Stimulated activated CD8-positive, alpha-beta memory T cell treated with anti-CD3 and anti-CD28 coated beads, Interleukin-12 subunit alpha, Interleukin-12 subunit beta, amount 100 ng/mL, for 4 hours (primary cell): ENCODE measurements at places on chromosomes 6 and 20.

GRCh38 chr20:50062006-50062838 lies 50.7 kb downstream of the UBE2V1 start:
- no peak for DNase-seq

DNA sequence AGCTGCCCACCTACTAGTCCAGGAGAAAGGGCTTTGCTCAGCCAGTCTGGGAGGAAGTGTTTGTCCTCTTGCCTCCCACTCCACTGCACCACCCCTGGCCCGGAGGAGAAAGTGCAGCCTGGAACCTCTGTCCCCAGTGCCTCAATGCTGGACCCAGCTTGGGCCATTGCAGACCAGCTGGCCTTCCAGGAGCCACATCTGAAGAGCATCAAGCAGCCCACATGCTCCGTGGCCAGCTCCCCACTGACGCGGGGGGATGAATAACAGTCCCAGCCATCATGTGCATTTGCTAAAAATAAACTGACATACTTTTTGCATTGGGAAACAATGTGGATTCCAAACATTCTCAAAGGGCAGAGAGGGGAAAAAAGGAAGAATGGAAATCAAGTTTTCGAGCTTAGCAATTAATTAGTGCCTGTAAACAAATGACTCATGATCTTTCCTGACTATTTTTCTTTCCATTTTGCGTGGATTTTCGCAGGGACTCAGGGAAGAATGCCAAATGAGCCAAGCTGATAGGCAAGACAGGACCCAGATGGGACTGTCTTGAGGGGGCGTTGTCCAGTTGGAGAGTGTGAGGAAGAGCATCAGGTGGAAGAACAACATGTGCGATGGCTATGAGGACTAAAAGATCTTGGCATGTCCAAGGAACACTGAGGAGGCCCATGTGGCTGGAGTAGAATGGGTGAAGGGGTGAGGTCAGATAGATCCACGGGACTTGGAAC lies 34.1 kb downstream of the CEBPB start:
- no peak for DNase-seq

DNA sequence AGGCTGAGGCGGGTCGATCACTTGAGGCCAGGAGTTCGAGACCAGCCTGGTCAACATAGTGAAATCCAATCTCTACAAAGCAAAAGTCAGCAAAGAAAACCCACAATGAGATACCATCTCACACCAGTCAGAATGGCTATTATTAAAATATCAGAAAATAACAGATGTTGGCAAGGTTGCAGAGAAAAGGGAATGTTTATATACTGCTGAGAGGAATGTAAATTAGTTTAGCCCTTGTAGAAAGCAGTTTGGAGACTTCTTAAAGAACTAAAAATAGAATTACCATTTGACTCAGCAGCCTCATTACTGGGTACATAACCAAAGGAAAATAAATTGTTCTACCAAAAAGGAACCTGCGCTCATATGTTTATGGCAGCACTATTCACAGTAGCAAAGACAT lies 16.7 kb upstream of the GCM1 start:
- no peak for DNase-seq

GRCh38 chr6:43940071-43940392 lies 170.0 kb downstream of the VEGFA start:
- DNase-seq: no peak

DNA sequence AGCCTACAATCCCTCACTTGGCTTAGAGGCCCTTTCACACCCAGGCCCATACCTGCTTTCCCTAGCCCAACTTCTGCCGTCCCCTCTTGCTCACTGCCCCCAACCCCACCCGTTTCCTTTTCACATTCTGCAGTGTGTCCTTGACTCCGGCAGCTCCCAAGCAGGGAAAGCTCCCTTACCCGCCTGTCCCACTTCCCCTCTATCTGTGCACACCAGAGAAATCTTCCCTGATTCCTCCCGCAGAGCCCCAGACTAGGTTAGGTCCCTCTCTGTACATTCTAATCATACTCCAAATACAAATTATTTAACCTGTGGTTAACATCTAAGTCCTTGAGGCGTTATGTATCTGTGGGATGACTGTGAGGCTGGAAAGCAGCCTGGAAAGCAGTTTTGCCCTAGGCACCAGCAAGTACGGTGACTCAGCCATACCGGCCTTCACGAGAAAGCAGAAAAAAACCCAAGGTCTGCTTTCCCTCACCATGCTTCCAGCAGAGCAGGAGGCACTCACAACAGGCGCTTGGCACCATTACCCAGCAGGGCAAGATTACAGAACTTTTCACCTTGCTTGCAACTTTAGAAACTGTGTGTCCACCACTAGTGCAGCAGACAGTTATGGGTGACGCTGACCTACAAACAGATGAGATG lies 22.3 kb downstream of the ELOVL5 start:
- DNase-seq: no peak

DNA sequence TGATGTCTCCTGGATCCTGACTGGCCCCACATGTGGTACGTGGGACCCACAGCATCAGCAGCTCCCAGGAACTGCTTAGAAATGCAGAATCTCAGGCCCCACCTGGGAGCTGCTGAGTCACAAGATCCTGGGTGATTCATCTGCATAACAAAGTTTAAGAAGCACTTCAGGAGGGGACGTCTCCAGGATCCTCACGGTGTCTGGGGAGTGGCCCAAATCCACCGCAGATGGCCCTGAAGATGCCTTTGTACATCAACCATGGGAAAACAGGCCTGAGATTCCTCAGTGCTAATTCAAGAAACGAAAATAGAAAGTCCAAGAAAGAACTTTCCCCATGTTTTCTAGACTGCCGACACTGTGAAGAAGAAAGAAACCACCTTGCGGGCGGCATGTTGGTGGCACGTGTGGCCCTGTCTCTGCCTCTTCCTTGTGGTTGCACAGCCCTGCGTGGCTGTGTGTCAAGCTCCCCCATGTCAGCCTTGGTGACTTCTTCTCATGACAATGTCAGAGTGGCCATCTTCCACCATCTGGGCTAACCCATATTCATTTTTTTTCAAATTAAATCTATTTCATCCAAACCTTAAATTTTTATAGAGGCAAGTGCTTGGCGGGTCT lies 26.1 kb downstream of the RRBP1 start:
- DNase-seq: no peak

DNA sequence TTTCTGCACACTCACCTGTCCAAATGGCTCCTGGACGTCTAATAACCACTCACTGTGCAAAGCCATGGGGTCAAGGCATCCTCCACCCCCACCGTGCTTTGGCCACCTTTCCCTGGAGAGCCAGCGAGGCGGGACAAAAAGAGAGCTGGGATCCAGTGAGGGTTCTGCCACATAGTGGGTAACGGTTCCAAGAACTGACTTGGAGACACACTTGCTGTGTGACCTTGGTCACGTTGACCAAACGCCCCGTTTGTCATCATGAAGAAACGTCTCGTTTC lies 287.2 kb downstream of the TFAP2C start:
- DNase-seq: no peak

GRCh38 chr6:129276986-129277385 lies 394.0 kb downstream of the LAMA2 start:
- DNase-seq: no peak

GRCh38 chr6:136564180-136564579 lies 14.0 kb upstream of the MAP7 start:
- DNase-seq: no peak

GRCh38 chr6:44126320-44127149 lies 717 bp downstream of the MRPL14 start:
- peak; percentile 62 for DNase-seq

- DNase-seq: no peak
Observed at GRCh38 chr20:2305946-2306345, 10.1 kb downstream of the TGM3 start.

- DNase-seq: no peak
Observed at GRCh38 chr6:94323853-94324252, 904.5 kb upstream of the EPHA7 start.
